AG20443 (cell line): ENCODE measurements at places on chromosomes 6 and 20.

DNA sequence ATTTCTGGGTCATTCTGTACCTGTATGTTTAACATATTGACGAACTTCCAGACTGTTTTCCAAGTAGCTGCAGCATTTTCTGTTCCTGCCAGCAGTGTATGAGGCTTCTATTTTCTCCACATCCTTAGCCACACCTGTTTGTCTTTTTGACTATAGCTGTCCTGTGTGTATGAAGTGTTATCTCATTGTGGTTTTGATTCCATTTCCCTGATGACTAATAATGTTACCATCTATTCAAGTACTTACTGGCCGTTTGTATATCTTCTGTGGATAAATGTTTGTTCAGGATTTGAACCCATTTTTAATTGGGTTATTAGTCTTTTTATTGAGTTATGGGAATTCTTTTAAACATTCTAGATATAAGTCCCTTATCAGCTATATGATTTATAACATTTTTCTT lies 95.2 kb downstream of the JAG1 start:
- DNase-seq = no peak

GRCh38 chr6:158028876-158029275 lies 47.2 kb downstream of the SYNJ2 start:
- no peak for DNase-seq

DNA sequence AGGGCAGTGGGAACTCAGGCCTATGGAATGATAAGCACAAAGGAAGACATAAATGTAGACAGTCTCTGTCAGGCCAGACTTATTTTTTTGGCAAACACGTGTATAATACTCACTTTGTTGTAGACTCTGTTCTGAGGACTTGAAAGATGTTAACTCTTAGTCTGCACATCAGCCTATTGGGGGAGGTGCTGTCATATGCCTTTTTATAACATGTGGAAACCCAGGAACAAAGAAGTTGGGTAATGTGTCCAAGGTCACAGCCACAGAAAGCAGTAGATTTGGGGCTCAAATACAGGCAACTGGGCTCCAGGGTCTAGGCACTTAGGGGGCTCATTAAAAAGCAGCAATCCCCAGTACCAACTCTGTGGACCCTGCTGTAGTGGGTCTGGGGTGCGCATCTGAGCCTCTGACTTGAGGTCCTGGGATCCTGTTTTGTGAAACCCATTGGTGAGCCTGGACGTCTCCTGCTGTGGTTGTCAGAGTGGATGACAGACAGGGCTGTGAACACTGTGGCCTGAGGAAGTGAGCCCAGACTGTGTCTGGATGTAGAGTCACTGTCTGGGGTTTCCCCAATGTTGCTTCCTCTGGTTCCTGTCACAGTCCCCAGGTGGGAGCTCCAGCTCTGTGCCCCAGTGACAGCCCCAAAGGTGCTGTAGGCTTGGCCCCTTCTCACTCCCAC lies 50.0 kb downstream of the CDH26 start:
- DNase-seq = no peak

DNA sequence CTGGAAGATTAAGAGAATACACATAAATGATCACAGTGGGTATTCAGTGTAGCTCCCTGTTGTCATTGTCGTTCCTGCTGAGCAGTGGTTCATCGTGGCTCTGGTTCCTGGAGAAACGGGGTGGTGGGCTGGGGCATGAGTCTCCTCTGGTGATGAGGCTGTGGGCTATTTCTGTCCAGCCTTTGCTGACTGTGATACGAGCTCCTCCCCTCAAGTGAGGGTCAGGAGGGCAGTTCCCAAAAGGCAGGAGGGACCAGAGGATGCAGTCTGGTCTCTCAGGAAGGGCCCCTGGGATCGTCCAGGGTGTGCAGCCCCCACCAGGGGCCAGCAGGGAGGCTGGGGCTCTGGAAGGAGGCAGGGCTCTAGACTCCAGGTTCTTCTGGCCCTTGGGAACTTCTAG lies 31.1 kb upstream of the DLGAP4 start:
- DNase-seq = peak; percentile 3

- peak; percentile 41 for DNase-seq
Measured at GRCh38 chr6:158324136-158324535, 11.9 kb downstream of the TULP4 start.

GRCh38 chr6:56904068-56904467 lies 50.8 kb upstream of the BEND6 start:
- DNase-seq = no peak

- DNase-seq = no peak
Measured at GRCh38 chr6:6270948-6271535, 49.4 kb downstream of the F13A1 start.

DNA sequence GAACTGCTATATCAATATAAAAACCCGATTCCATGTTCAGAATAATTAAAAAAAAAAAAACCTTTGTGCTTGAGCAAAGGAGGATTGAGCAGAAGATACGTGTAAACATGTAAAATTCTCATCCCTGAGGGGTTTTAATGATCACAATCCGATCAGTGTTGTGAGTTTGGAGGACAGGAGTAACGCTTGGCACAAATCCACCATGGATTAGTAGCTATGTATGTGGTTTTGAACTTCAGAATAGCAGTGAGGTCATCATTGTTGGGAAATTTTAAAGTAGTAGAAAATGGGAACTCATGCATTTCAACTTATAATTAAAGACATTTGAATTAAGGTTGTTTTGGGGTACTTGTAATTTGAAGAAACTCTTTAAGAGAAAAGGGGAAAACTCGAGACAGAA lies 203.2 kb downstream of the RPS12 start:
- DNase-seq = no peak

- DNase-seq = peak; percentile 93
Measured at GRCh38 chr6:105675715-105676397, 273.0 kb upstream of the PREP start.

DNA sequence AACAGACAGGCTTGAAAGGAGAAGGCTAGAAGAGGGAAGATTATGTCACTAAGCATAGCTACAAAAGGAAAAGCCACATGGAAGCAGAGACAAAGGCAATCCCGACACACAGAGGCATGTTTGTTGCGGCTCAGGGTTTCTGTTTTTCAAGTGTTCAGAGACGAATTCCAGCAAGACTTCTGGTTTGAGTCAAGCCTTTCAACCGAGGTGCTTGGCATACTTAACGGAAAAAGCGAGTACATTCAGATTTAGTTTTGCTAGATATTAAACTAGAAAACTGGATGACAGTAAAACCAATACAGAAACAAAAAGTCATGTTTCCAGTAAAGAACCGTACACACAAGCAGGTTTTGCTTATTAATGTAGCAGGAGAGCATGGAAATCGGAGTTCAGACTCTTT lies 27.2 kb downstream of the MCUR1 start:
- peak; percentile 70 for DNase-seq

- no peak for DNase-seq
Measured at GRCh38 chr20:34155836-34156235, 43.8 kb upstream of the EIF2S2 start.
